ENCODE measurements at places on chromosomes 1 and 21. TPM values are rescaled to one million over a fixed set of nuclear protein-coding genes. Genes with fewer than 3 reads are reported as not detected.

GRCh38 chr1:67675800-67676199, 9.2 kb upstream of the GADD45A start:
- H3K27me3 ChIP-seq = peaks cover under 1% of the 10 kb centered on the region
- no peaks in the 10 kb centered on the region for H3K4me1 ChIP-seq
- H3K4me3 ChIP-seq = no peak overlapping the region
- H3K36me3 ChIP-seq = no peaks in the 10 kb centered on the region

IVL gene
- polyA plus RNA-seq = not detected

DNA sequence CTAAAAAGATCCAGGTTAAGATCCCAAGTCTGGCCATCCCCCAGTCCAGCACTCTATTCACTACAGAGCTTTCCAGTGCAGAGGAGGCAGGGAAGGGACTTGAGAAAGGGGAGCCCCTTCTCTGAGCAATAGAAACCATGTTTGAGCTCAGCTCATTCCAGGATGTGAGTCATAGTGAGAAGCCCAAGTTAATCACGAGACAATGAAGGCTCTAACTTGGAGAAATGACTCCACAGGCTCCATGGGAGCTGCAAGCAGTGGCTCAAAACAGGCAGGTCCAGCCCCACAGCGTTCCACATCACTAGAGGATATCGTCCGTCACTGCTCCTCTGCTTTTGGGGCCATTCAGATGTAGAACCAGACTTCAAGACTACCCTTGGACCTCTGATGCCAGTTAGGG, 59.1 kb downstream of the CAMK2N1 start:
- H3K27ac ChIP-seq = no peak overlapping the region
- H3K36me3 ChIP-seq = no peaks in the 10 kb centered on the region
- peak; percentile 81 for DNase-seq
- H3K4me1 ChIP-seq = no peaks in the 10 kb centered on the region
- peaks cover 47% of the 10 kb centered on the region for H3K27me3 ChIP-seq

NBPF19 gene
- 4.3 TPM for polyA plus RNA-seq

DNA sequence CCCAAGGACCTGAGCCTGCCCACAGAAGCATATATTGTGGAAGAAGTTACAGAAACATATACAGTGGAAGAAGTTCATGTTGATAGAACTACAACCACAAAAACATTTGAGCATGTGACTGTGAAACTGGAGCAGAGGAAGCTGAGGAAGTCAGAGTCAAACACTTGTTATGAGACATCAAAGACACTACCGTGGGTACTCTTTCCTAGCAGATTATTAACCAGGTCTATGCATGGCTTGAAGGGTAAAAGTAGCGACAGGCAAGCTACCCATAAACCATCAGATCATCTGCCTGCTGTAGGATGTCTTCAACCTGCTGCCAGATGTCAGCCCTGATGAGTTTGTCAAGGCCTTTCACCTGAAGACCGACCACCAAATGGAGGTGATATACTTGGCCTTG, 35.8 kb downstream of the IVNS1ABP start:
- H3K27me3 ChIP-seq = no peaks in the 10 kb centered on the region
- peaks cover 15% of the 10 kb centered on the region for H3K4me1 ChIP-seq
- no peak overlapping the region for H3K27ac ChIP-seq
- no peak overlapping the region for H3K4me3 ChIP-seq
- no peaks in the 10 kb centered on the region for H3K36me3 ChIP-seq
- no peak for DNase-seq

KRTAP13-2 gene
- polyA plus RNA-seq = not detected

SLFNL1 gene
- 0.73 TPM for polyA plus RNA-seq

GRCh38 chr1:228457017-228457395, 30.2 kb upstream of the RNF187 start:
- no peak for DNase-seq

GRCh38 chr1:29410476-29410875, 174.2 kb downstream of the PTPRU start:
- no peaks in the 10 kb centered on the region for H3K36me3 ChIP-seq
- H3K4me1 ChIP-seq = no peaks in the 10 kb centered on the region
- H3K27me3 ChIP-seq = peaks cover 11% of the 10 kb centered on the region
- no peak for DNase-seq

DNA sequence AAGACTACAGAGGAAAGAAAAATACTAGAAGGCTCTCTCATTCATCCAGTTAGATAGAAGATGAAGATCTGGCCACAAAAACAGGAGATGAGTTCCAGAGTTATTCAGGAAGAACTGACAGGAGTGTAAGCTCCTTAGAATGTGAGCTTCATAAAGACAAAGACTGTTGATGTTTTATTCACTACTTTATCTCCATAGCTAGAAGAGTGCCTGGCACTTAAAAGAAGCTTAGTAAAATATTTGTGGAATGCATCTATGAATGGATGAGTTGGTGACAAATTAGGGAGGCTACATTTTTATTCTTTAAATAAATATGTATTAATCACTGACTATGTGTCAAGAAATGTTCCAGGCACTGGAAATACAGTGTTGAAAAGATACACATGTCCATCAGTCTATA, 13.8 kb downstream of the CLDN17 start:
- H3K4me1 ChIP-seq = no peaks in the 10 kb centered on the region
- H3K36me3 ChIP-seq = no peaks in the 10 kb centered on the region
- H3K27ac ChIP-seq = no peak overlapping the region
- H3K4me3 ChIP-seq = no peak overlapping the region

- H3K27ac ChIP-seq = no peak overlapping the region
- H3K36me3 ChIP-seq = no peaks in the 10 kb centered on the region
- no peak for DNase-seq
Observed at GRCh38 chr1:213110349-213111300, 59.6 kb downstream of the RPS6KC1 start.

DNA sequence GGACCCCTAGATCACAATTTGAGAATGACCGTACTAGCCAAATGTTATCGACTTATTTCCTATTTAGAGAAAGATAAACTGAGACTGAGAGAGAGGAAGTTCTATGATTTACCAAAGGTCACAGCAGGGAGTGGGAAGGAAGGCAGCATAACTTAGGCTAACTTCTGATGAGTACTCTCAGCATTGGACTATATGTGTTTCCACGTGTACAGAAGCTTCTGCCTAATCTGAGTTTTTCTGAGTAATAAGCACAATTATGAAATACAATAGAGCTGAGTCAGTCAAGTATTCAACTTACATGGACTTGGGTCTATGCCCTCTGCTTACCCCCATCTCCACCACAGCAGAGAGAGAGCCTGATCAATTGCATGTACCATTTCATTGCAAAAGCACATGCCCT, 88.1 kb upstream of the HIVEP3 start:
- H3K27ac ChIP-seq = no peak overlapping the region
- H3K4me3 ChIP-seq = no peak overlapping the region
- peaks cover 18% of the 10 kb centered on the region for H3K27me3 ChIP-seq
- H3K4me1 ChIP-seq = no peaks in the 10 kb centered on the region

DNA sequence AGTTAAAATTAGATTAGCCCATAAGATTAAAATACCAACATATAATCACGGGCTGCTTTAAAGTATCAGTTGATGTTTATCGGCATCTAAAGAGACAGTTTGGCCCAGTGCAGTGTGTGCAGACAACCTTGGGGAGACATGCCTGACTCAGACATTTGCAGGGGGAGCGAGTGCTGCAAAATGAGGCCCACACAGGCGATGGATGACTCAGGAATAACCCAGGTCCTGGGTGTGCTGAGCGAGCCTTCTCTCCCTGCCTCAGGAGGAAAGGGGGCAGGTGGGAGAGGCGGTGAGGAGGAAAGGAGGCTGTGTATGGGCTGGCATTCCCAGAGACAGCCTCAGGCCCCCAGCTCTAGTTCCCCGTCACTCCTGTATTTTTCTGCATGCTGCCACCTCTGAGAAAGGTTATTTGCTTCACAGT, 9.0 kb downstream of the SLC9A1 start:
- peak overlapping the region; percentile 50 for H3K27ac ChIP-seq
- no peaks in the 10 kb centered on the region for H3K36me3 ChIP-seq
- H3K4me3 ChIP-seq = no peak overlapping the region

IFI44L gene
- polyA plus RNA-seq = not detected

DNA sequence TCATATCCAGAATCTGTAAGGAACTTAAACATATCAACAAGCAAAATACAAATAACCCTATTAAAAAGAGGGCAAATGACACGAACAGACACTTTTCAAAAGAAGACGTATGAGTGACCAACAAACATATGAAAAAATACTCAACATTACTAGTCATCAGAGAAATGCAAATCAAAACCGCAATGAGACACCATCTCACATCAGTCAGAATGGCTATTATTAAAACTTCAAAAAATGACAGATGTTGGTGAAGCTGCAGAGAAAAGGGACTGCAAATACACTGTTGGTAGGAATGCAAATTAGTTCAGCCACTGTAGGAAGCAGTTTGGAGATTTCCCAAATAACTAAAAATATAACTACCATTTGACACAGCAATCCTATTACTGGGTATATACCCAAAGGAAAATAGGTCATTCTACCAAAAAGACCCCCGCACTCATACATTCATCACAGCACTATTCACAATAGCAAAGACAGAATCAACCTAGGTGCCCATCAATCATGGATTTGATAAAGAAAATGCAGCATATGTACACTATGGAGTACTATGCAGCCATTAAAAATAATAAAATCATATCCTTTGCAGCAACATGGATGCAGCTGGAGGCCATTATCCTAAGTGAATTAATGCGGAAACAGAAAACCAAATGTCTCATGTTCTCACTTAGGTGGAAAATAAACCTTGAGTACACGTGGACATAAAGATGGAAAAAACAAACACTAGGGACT, 230.1 kb upstream of the RAB4A start:
- no peak overlapping the region for H3K4me3 ChIP-seq
- peaks cover 2% of the 10 kb centered on the region for H3K27me3 ChIP-seq
- DNase-seq = no peak
- no peak overlapping the region for H3K27ac ChIP-seq
- no peaks in the 10 kb centered on the region for H3K4me1 ChIP-seq

DNA sequence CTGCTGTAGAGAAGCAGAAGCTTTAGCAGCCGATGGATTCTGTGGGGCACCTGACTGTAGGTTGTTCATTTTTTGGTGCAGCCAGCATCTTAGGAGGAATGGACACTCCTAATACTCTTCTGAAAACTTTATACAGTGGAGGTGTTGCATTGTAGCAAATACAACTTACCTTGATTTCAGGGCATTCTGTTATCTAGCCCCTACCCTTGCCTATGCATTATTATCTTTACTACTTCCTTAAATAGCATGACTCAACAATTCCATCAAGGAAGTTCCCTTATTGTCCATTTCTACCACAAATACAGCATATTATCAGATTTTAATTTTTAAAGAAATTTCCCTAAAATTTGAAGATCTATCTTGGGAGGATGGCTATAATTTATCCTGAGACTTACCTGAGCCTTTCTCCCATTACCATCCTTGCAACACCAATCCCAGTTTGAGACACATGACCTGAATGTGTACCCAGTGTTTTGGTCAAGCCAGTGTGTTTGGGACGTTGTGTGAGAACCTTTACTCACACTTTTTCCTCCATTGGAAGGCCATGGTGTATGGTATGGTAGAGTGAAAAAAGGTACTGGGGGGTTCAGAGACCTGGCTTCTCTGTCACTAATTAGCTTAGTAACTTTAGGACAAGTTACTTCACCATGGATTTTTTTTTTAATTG, 9.2 kb downstream of the POU2F1 start:
- no peak overlapping the region for H3K27ac ChIP-seq
- no peaks in the 10 kb centered on the region for H3K27me3 ChIP-seq
- H3K4me1 ChIP-seq = peaks cover 28% of the 10 kb centered on the region
- H3K4me3 ChIP-seq = no peak overlapping the region
- DNase-seq = no peak

GRCh38 chr21:44539046-44539445, 949 bp downstream of the KRTAP10-1 start:
- H3K27ac ChIP-seq = no peak overlapping the region
- no peaks in the 10 kb centered on the region for H3K36me3 ChIP-seq
- no peak for DNase-seq

DNA sequence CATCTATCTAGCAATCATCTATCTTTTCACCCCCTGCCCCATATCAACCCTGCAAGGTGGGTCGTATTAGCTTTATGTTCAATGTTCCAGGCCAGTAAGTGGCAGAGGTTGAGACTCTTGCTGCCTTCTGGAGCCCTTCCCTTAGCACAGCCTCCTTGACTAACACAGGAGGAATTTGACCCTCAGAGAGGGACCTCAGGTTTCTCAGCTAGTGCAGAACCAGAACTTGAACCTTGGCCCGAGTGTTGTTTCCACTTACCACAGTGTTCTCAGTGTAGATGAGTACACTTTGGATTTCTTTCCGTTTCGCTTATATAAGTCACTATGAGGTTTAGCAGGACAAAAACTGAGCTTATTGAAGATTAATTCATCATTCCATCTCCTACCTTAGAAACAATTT, 11.1 kb upstream of the ATF3 start:
- H3K36me3 ChIP-seq = no peaks in the 10 kb centered on the region
- peaks cover 46% of the 10 kb centered on the region for H3K27me3 ChIP-seq
- no peak overlapping the region for H3K27ac ChIP-seq
- H3K4me1 ChIP-seq = peaks cover 7% of the 10 kb centered on the region
- no peak for DNase-seq

- no peaks in the 10 kb centered on the region for H3K36me3 ChIP-seq
- DNase-seq = peak; percentile 79
- peaks cover 46% of the 10 kb centered on the region for H3K4me1 ChIP-seq
- H3K4me3 ChIP-seq = no peak overlapping the region
- H3K27ac ChIP-seq = no peak overlapping the region
Observed at GRCh38 chr1:6795661-6796060, 10.4 kb downstream of the CAMTA1 start.

DNA sequence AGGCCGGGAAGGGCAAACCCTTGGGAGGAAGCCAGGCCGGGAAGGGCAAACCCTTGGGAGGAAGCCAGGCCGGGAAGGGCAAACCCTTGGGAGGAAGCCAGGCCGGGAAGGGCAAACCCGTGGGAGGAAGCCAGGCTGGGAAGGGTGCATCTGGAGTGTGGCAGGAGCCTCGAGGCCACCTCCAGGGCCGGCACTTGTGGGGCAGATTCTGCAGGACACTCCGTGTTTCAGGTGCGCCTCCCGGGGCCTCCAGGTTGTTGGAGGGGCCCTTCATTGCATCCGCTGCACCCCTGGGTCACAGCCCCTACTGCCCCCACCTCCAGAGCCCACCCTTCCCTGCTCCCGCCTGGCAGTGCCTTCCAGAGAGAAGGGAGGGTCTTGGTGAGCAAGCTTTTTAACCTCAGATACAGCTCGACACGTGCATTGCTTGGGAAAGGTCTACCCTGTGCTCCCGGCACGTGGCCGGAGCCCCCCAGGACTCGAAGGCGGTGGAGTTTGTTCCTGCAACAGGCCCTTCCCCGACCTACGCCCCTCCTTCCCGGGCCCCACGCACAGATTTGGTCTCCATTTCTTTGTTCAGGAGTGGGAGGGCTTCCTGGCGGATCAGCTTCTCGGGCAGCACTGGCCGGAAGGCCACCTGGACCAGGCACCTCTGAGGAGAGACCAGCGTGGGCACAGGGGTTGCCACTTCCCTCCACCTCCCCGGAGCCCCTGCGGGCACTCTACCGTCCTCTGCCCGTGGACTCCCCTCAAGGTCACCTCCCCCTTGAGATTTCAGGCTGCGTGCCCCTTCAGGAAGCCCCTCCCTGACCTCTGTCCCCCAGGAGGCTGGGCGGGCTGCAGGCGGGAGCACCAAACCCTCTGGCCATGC, 9.4 kb upstream of the TMEM52 start:
- no peak for DNase-seq
- no peaks in the 10 kb centered on the region for H3K36me3 ChIP-seq
- no peak overlapping the region for H3K27ac ChIP-seq
- H3K4me3 ChIP-seq = no peak overlapping the region

GRCh38 chr1:69409731-69410456, 157.8 kb upstream of the LRRC7 start:
- H3K27me3 ChIP-seq = no peaks in the 10 kb centered on the region
- H3K4me3 ChIP-seq = no peak overlapping the region
- no peak overlapping the region for H3K27ac ChIP-seq
- H3K36me3 ChIP-seq = no peaks in the 10 kb centered on the region

GRCh38 chr1:205293350-205294074, 28.0 kb downstream of the NUAK2 start:
- H3K27ac ChIP-seq = peak overlapping the region; percentile 79
- H3K4me1 ChIP-seq = peaks cover 19% of the 10 kb centered on the region
- H3K4me3 ChIP-seq = no peak overlapping the region
- no peak for DNase-seq

Data from cardiac muscle cell (in vitro differentiated cells and primary cell).